ENCODE measurements at places on chromosomes 13 and 19.

DNA sequence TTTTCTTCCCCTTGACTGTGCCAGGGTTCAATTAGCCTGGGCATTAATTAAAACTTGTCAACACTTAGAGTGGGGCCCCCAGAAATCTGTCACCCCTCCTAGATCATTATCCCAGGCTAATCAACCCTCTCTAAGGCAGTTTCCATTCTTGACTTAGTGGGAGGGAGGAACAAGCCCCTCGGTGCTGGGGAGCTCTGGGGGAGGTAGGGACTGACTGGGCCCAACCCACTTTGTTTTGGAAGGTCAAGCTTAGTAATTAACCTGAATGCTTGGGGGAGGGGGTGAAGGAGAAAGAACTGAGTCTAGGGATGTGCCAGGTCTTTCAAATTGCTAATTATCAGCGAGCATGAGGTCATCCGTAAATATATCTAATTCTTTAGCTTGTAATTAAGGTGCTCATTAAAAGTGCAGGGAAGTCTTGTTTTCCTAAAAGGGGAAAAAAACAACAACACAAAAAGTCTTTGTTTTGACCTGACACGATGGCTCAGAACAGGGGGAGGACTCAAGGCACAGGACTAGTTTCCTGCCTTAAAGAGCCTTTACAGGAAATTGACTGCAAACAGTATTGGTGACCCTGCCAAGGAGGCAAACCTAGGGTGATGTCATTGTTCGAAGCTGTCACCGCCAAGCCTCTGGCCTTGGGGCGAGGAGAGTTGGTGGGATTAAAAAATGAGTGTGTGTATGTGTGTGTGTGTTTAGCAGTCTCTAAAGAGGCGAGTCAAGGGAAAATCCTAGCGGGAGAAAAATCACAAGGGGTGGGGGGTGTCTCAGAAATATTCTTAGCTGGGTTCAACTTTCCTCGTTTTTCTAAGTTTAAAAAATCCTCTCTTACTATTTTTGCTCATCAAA lies 19.4 kb downstream of the ACTN4 start:
- no peak for DNase-seq

- no peak for DNase-seq
Measured at GRCh38 chr19:47228168-47228936, 2.6 kb downstream of the BBC3 start.

GRCh38 chr13:43229506-43229905 lies 206.1 kb downstream of the DNAJC15 start:
- no peak for DNase-seq

DNA sequence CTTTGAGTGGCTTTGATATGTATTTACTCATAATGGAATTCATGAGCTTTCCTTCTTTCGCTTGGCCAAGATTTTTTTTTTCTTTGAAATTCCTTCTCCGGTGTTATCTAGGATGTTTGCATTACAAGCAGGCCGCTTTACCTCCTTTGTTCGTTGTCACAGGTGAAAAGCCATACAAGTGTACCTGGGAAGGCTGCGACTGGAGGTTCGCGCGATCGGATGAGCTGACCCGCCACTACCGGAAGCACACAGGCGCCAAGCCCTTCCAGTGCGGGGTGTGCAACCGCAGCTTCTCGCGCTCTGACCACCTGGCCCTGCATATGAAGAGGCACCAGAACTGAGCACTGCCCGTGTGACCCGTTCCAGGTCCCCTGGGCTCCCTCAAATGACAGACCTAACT lies 16.7 kb downstream of the KLF5 start:
- no peak for DNase-seq

- DNase-seq = no peak
Measured at GRCh38 chr13:35965226-35965927, 165.8 kb downstream of the DCLK1 start.

DNA sequence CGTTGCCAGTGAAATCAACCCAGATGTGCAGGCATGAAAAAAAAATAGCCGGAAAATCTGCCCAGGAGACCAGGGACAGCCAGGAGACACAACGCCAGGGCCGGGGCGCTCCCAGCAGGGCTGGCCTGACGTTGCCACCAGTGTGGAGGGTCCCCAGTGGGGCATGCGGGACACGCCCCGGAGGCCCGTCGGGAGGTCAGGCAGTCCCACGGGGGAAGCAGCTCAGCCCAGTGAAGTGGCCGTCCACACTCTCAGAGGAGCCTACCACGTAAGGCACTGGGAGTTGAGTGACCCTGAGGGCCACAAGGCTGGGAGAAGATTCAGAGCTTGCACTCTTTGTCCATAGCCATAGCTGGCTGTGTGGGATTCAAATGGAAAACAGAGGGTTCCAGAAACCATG lies 53.2 kb upstream of the GAS6 start:
- no peak for DNase-seq

GRCh38 chr19:34482380-34483250 lies 1.1 kb downstream of the WTIP start:
- no peak for DNase-seq

GRCh38 chr13:74651121-74651520 lies 516.9 kb upstream of the KLF12 start:
- no peak for DNase-seq

DNA sequence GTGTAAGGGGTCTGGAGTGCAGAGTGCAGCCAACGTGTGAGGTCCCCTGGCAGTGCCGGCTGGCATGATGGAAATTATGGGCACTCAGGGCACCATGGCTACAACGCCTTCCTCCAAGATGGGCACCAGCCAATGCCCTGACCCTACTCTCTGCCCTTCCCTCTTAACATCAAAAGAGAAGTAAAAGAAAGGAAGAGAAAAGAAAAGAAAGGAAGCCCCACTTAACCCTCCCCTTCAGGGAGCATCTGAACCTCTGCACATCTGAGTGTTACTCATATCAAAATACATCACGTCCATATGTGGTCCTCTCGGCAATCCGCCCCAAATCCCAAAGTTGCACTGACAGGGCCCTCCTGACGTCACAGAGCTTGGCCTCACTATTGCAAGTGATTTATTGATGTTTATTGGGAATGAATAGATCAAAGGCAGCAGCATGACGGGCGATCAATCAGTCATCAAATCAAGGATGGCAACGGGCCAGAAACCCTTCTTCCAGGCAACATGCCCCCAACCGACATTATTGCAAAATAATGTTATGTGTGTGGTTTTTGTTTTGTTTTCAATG lies 1.3 kb downstream of the TSHZ3 start:
- no peak for DNase-seq
